NCI-H69 (cell line): ENCODE measurements at places on chromosomes 5 and 9.

DNA sequence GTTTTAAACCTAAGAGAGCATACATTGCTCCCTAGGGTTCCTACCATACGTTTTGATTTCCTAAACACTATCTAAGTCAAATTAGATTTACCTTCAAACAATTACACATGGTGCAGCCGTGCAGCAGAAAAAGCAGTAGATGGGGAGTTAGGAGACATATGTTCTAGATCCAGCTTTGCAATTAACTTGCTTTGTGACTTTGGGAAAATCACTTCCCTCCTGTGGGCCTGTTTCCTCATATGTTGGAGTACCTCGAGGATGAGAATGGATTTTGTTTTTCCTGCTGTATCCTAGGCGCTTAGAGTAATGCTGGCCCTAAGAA is 711 bp downstream of the MRPL50 start:
- DNase-seq, result peak; percentile 68

GRCh38 chr9:84659313-84659712 is 10.2 kb upstream of the NTRK2 start:
- peak; percentile 22 for DNase-seq

GRCh38 chr5:83496626-83497025 is 25.1 kb downstream of the VCAN start:
- no peak for DNase-seq

- DNase-seq, result no peak
These were observed 376.3 kb upstream of the ZNF462 start for GRCh38 chr9:106486685-106487084.

- peak; percentile 79 for DNase-seq
These were observed 74.7 kb downstream of the LNPEP start for GRCh38 chr5:97010606-97011005.

DNA sequence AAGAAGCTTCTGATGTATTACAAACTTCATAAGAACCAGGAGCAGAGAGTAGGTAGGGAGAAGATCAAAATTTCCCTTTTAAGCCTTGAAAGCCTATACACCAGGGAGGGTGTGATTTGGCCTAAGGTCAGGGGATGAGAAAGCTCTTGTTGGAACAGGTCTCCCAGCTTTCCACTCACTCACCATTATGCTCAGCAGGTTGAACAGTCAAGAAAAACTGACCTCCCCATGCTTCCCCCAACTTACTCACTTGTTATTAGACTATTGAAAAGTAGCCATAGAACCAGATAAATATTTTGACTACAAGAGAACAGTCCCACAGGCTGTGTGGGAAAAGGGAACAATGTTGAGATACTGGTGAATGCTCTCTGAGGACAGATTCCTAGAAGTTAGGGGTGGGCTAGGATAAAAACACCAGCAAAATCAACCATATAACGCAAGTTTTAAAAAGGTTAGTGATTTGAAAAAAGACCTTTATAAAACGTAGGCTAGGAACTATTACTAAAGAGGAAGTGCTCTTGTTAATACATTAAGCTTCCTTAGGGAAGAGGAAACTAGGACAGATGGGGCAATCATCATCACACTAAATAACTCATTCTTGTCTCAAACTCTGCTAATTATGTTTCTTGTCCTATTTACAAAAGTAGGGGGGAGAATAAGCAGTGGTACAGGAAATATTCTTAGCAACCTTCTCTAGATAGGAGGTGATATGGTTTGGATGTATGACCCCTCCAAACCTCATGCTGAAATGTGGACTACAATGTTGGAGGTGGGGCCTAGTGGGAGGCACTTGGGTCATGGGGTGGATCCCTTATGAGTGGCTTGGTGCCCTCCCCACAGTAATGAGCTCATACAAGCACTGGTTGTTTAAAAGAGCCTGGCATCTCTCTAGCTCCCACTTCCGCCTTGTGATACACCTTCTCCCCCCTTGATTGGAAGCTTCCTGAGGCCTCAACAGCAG is 31.0 kb downstream of the PCDHGC5 start:
- DNase-seq, result no peak

GRCh38 chr9:100479820-100480219 is 6.9 kb downstream of the TMEFF1 start:
- no peak for DNase-seq

DNA sequence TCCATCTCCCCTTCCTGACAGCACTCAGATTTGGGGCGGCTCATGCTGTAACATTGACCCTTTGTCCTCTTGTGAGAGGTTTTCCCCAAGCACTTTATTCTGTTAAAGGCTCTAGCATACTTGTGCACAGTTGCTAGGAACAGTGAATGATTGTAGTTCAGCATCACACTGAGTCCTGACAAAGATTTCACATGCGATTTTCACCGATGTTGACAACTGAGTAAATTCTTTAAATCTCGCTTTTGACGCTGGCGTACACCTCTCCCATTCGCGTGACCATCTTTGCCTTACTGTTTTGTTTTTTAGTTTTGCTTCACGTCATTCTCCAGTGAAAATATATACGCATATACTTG is 780 bp downstream of the CDC37L1 start:
- no peak for DNase-seq

DNA sequence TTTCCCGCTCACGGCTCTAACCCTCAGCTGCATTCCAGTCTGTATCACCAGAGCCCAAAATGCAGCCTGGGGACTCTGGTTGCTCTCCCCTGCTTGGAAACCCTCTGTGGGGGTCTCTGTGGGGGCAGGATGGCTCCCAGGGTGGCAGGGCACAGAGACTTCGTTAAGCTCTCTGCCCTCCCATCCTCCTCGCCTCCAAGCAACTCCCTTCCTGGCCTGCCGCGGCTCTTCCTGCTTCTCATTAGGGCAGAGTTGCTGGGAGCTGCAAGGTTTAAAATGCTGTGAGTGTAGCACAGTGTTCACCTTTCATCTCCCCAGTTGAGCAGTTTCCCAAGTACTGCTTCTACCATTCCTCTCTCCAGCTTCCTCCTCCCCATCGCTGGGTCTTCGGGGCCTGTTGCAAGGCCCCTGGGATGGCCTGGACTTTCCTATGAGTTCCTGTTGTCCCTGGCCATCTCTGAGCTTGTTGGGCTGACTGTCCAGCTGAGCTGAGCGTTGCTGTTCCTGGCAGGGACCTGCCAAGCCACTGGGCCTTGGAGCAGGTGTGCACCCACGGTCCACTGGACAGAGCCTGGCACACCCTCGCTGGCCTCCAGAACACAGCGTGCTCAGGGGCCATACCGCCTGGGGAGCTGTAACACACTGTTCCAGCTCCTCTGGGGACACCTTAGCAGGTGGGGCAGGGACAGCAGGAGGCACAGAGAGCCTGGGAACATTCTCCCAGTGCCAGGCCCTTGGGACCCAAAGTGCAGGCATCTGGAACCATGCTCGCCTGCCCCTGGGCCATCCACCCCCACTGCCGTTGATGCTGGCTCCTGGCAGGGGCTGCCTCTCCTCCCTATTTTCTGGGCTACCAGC is 188.4 kb downstream of the C9orf50 start:
- peak; percentile 38 for DNase-seq

DNA sequence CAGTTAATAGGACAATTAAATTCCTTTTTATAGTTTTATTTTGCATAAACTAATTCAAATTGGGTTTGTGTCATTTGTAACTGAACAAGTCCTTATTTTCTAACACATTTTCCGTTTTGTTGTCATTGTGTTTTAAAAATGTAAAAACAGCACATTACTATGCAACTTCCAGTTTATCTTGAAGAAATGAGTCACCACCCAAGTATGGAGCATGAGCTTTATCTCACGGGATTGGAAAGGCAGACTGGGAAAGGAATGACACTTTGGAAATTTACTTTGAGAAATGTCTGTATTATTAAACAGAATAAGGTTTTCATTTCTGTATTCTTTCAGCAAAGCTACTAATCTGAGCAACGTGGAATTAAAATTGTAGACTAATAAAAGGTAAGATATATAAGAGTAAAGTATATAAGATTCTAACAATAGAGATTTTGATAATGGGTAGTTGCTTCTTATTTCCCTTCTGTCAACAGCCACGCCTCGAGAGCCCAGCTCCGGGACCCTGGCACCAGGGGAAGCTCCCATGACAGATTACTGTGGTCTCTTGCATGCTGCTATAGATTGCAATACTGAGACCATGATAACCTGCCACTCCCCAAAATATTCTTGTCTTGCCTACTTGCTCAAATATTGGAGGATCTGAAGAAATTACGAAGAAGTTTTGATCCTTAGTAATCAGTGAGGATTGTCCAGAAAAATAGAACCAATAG is 433.1 kb downstream of the CHSY3 start:
- DNase-seq, result no peak

- peak; percentile 61 for DNase-seq
These were observed 12.4 kb downstream of the CBY3 start for GRCh38 chr5:179668391-179668790.

DNA sequence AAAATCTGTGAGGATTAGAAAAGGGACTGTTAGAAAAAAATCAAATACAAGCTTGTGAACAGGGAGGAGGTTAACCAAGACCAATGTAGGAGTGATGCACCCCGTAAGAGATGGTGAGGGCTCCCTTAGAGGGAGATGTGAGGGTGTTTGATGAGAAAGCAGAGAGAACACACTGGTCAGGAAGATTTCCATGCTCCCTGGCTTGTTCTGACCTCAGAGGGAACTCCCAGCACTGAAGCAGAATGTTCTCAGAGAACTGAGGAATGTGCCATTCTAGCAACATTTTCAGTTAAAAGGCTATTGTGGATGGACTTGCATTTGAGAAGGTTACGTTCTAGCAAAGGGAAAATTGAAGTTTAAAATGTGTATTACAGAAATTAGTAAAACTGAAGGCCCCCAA is 110.6 kb downstream of the HTR4 start:
- no peak for DNase-seq
